ENCODE measurements at places on chromosomes 12 and 14.
A peak's percentile ranks its signal among the peaks of the same experiment; 100 is the strongest.

GRCh38 chr14:99647411-99647810, 2.5 kb downstream of the HHIPL1 start:
- DNase-seq, result no peak

DNA sequence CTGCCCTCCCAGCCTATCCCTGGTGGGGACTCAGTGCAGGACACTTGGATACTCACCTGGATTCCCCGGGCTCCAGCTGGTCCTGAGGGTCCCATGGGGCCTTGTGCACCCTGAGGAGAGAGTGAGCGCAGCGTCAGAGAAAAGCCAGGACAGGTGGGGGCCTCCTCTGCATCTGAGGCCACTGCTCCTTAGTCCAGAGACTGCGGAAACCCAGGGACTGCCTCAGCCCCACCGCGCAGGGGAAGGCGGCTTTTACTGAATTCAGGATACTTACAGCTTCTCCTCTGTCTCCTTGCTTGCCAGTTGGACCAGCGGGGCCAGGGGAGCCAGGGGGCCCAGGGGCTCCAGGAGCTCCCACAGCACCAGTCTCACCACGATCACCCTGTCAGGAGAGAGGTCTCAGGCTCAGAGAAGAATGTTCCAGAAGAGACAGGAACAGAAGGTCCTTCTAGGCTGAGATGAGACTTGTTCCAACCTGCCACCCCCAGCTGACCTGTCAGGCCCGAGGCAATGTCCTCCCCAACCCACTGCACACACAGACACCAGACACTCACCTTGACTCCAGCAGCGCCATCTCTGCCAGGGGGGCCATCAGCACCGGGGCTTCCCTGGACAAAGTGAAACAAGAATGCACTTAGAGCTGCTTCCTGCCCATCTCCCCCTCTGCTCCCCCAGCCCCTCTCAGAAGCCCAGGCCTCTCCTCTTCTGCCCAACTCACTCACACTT, 13.8 kb downstream of the TMEM106C start:
- DNase-seq, result no peak

- DNase-seq, result no peak
Measured at GRCh38 chr12:40770781-40771180, 78.5 kb downstream of the CNTN1 start.

DNA sequence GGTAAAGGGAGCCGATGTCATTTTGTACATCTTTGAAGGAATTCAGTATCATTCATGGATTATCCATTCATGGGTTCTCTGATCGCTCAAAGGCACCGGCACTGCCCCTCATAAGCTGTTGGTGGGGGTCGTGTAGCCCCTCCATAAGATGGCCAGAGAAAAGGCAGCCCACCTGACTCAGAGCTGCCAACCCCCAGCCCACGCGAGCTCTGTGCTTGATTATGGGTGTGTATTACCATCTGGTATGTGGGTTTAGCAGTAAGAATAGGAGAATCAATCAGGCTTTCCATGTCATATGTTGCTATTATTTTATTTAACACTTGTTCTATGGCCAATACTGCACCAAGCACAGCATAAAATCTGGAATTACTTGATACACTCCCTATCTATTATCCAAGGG, 32.1 kb upstream of the AMIGO2 start:
- DNase-seq, result no peak

GRCh38 chr12:110744151-110744571, 1.5 kb upstream of the PPP1CC start:
- DNase-seq, result peak; percentile 65

- no peak for DNase-seq
Measured at GRCh38 chr12:80813820-80814219, 97.1 kb downstream of the MYF5 start.

DNA sequence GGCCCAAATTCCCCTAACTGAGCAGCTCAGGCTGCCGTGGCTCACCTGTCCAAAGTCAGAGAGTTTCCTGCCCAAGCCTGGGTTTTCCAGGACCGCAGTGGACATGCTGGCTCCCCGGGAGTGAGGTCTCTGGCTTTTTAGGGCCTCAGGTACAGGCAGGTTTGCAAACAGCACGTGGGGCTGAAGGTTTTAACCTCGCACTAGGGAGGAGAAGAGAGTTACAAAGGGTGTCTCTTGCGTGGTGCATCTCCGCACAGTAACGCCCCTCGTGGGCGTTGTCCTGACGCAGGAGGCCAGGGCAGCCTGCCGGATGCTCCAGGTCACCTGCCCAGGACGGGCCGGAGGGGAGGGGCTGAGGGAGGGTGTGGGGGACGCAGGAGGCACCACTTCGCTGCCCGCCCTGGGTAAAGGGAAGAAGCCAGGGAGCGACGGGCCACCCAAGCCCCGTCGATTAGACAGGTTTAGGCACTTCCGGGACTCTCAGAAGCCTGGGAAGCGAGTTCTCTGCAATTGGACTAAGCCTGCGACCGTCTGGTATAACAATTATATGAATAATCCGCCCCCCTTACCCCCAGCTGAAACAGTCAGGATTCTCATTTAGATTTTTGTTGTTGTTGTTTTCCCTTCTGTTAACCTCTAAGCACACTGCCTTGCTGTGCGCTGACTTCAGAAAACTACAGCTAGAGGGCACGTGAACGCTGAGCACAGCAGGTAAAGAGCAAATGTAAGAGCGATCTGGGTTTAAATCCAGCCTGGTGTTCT, at the start of gene PAH:
TSS of gene PAH (minus strand) at position 219 of the 762 bp plus-strand sequence. CDS start at position 105, 114 bp downstream.
- DNase-seq, result no peak

DNA sequence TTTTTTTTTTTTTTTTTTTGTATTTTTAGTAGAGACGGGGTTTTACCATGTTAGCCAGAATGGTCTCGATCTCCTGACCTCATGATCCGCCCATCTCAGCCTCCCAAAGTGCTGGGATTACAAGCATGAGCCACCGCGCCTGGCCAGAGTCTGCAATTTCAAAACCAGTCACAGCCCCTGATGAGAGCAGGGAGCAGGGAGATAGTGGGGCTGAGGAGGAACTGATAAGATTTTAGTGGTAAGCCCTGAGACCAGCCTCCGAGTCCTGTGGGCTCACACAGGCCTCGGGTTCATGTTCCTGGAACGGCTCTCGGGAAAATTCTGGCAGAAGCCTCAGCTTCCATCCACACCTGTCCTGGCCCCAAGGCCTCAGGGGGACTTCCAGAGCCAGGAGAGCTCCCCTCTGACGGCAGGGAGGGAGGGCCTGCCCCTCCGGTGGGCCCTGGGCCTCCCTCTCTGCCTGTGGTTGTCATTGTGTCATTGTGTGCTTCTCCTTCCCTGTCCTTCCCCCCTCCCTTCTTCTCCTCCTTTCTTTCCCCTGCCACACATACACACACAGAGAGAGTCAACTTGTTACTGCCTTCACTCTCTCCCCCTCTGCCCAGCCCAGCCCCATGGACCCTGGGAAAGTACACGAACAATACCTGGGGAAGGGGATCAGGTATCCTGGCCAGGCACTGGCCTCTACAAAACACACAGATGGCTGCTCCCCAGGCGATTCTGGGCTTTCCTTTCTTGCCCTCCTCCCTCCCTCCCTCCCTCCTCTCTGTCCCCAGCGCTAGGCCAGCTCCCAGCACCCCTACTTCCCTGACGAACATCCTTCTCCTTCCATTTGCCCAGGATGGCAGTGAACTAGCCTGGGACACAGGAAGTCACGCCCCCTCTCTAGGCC, 294.1 kb downstream of the DPF3 start:
- no peak for DNase-seq

GRCh38 chr12:113005762-113006161, 27.4 kb downstream of the OAS2 start:
- peak; percentile 35 for DNase-seq

- DNase-seq, result peak; percentile 62
Measured at GRCh38 chr12:4273652-4274395, at the start of gene CCND2. Gene CCND2, plus strand, starts transcription at chr12:4273762. Its CDS starts 279 bp downstream, at chr12:4274041.

DNA sequence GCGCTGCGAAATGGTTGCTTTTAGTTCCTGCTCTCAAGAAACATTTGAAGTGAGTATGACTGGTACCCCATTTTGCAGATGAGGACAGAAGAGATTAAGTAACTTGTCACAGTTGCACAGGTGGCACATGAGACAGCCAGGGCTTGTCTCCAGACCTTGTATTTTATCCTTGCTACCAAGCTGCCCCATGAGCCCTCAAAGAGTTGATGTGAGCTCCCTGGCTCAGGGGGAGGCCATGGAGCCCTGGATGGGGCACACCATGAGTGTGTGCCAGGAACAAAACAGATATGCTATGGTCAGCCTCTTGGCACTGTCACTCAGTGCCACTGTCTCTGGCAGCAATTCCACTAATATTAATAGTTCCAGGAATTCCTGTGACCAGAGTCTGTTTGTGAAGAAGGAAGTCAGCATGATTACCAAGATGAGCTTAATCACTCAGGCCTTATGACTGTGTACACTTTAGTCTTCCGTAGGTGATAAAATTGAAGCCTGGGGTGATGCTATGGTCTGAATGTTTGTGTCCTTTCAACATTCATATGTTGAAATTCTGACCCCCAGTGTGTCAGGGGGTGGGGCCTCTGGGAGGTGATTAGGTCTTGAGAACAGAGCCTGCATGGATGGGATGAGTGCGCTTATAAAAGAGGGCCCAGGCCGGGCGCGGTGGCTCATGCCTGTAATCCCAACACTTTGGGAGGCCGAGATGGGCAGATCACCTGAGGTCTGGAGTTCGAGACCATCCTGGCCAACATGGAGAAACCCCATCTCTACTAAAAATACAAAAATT, 806.8 kb downstream of the AACS start:
- no peak for DNase-seq

GRCh38 chr12:63978519-63978918, 134.0 kb downstream of the SRGAP1 start:
- DNase-seq, result peak; percentile 42

- no peak for DNase-seq
Measured at GRCh38 chr14:74682169-74682952, 30.5 kb downstream of the AREL1 start.

DNA sequence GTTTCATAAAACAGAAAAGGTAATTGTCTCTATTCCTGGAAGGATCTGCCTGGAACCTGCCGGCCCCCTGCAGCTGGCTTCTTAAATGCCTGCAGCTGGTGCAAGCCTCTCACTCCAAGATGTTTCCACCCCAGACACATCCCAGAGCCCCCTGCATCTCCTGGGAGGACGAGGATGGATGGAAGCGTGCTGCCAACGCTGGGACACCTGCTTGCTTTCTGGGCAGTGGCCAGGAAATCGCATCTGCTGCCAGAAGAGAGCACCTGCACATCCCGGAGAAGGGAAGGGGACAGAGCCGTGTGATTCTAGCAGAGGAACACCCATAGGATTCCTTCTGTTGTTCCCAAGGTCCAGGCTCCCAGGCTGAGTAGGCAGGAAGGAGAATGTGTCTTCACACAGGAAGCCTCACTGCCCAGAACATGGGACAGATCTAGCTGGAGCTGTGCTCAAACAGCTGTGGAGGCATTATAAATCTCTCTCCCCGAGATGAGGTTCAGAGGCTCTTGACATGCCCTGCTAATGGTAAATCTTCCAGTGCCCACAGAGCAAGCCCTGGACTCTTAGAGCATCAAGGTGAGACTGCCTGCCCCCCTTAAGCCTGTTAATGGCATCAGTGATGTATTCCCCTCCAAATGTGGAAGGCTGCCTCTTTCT, 138.8 kb upstream of the MAP1LC3B2 start:
- DNase-seq, result no peak

DNA sequence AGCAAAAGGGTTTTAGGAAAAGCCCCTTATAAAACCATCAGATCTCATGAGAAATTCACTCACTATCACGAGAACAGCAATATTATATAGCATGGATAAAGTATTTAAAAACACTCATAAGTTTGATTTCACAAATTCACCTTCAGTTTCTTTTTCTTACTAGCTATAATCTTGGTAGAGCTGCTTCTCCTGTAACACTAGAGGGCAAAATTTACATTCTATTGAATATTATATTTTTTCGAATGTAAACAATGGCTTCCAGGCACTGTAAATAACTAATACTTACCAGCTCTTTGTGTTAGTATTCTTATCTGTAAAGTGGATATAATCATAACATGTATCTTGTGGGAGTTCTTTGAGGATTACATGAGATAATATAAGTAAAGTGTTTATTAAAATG, 259.6 kb downstream of the CCER1 start:
- no peak for DNase-seq

DNA sequence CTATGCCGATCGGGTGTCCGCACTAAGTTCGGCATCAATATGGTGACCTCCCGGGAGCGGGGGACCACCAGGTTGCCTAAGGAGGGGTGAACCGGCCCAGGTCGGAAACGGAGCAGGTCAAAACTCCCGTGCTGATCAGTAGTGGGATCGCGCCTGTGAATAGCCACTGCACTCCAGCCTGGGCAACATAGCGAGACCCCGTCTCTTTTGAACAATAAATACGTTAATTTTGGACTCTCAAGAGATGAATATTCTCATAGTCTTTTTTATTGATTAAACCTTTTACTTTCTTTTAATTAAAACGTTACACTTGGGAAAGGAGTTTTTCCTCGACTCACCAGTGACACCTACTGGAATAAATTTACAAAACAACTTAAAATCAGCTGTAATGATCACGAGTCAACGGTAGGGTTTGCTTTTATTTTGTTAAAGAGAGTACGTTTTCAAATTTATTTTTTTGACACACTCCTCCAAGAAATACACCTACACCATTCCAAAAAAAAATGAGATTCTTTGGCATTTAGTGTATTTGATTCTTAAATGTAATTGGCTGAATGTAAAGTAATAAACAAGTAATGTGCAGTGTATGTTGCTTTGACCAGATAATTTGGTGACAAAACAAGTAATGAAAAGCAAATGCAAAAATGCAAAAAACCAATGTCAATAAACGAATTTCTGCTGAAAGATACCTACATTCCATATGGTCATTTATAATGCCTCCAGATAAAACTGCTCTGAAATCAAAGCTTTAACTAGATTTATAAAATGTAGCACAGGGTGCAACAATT, 687 bp upstream of the RPS29 start:
- DNase-seq, result no peak

GRCh38 chr12:45913631-45914030, 76.7 kb downstream of the SCAF11 start:
- DNase-seq, result no peak

DNA sequence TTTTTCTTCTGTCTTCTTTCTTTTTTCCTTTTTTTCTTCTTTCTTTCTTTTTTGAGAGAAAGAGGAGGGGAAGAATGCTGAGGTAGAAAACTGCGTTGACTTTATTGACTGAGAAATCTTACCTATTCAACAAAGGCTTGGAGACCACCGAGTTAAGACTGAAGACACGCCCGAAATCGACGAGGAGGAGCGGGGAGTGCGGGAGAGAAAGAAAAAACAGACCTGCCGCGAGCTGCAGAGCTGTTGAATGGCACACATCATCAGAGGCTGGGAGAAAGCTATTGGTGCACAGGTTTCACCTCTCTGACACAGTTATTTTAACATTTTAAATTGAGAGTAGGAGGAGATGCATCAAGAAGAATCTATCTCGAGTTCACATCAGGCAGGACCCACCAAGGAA, 5.1 kb downstream of the ASCL1 start:
- no peak for DNase-seq

- DNase-seq, result no peak
Measured at GRCh38 chr12:106193394-106194215, 54.2 kb downstream of the CKAP4 start.

- DNase-seq, result peak; percentile 75
Measured at GRCh38 chr14:61925043-61925442, 162.8 kb downstream of the SNAPC1 start.

- no peak for DNase-seq
Measured at GRCh38 chr12:69401940-69402339, 42.4 kb downstream of the YEATS4 start.

- DNase-seq, result no peak
Measured at GRCh38 chr12:101941306-101942249, 64.2 kb downstream of the DRAM1 start.

- no peak for DNase-seq
Measured at GRCh38 chr12:32679920-32680237, 778 bp downstream of the DNM1L start.

GRCh38 chr14:81122326-81122725, 98.4 kb downstream of the GTF2A1 start:
- DNase-seq, result no peak

GRCh38 chr12:29004066-29004935, 144.8 kb upstream of the FAR2 start:
- no peak for DNase-seq

Data from HTR-8/SVneo (cell line).